ENCODE measurements at places on chromosomes 6 and 20.
A peak's percentile ranks its signal among the peaks of the same experiment; 100 is the strongest.

DNA sequence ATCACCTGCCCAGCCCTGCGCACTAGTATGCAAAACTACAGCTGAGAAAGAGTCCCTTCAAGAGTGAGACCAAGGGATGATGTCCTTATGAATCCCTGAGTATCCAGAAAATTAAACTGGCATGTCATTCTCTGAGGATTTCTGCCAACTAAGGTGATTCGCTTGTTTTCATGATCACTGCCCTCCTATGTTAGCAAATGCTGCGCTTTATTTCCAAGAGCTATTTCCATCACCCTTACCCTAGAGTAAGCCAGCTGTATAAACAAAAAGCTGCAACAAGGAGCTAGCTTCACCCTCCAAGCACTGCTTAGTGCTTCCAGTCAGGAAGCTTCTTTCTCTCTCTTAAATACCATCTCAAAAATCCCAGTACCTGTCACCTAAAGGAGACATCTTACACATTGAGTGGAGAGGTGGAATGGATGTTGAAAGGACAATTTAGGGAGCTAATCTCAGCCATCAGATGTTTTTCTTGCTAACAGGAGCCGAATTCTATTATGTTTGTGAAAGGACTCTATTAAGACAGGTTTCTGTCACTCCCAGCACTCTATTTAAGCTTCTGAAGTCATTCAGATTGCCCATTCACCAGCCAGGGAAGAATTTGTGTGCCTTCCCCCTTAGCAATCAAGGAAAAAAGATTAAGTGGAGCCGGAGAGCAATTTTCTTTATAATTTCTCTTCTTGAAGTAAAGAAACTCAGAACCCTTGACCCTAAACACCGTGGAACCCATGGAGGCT is 322.2 kb downstream of the NRN1 start:
- DNase-seq: no peak

DNA sequence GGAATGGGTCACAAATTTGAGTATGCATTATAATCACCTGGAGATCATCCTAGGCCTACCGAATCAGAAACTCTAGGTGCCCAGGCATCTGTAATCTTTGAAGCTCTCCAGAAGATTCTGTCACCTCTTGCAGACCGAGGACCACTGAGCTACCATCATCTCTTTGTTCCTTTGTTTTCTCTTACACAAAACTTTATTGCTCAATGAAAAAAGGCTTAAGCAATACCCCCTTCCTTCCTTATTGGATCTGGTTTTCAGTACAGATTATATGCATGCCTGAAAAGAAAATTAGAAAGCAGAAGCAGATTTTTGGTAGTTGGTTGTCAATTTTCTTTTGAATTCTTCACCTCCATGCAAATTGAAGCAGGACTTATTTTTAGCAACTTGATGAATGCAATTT is 31.3 kb downstream of the STX11 start:
- peak; percentile 94 for DNase-seq

GRCh38 chr6:21201637-21202350 is 391.8 kb upstream of the SOX4 start:
- DNase-seq: no peak

DNA sequence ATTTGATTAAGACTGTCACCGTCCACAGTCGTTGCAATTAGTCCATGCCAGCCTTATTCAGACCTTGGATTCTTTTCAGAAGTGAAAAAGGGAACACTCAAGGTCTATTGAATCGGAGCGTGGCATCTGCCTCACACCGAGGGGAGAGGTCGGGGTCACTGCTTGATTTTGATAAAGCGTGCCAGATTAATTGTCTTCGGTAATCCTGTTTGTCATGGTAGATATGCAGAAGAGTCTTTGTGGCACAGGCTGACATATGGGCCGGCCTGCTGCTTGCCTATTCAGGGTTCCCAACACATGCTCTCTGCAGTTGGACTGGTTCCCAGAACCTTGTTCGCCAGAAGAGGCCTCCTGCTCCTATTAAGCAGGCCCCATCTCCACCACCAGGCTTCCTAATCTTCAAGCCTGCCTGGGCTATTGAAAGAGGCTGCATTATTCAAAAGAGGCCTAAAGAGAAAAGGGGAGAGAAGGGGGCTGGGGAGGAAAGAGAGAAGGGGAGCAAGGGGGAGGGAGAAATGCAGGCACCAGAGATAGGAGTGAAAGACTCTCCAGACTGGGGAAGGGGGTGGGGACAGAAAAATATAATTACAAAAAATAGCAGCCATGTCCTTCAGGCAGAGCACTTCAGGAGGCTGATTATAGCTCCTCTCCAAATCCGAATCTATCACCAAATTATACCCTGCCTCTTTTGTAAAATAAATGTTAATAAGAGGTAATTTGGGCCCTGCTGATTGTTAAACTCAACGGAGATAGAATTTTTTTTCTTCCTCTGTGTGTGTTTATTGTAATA is 611.3 kb downstream of the HDGFL1 start:
- DNase-seq: no peak

DNA sequence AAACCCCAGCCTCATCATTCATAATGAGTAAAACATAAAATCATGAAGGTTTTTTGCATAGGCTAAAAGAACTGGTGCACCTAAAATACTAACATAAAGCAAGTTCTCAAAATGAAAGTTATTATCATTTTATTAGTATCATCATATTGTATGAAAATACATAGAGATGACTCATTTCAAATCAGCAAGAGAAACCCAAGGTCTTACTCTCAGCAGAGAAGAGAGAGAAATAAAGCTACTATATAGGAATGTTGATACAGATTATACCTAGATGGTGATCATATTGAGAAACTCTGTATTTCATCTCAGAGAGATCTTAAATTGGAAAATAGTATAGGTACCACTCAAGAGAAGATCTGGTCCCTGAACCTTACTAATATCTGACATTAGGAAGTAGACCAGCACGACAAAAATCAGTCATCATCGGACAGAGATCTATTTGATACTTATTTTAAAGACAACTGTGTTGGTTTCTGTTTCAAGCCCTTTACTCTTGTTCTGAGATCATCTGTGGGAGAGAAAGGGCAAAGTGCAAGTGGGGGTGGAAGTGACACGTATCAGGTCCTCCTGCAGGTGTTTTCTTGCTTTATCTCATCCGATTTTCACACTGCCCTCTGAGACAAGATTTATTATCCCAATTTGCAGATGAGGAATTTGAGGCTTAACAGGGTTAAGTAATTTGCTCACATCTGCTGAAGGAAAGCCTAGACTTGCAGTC is 532.3 kb downstream of the MAFB start:
- DNase-seq: no peak

- DNase-seq: no peak
Measured at GRCh38 chr6:72042088-72042487, 155.7 kb downstream of the RIMS1 start.

DNA sequence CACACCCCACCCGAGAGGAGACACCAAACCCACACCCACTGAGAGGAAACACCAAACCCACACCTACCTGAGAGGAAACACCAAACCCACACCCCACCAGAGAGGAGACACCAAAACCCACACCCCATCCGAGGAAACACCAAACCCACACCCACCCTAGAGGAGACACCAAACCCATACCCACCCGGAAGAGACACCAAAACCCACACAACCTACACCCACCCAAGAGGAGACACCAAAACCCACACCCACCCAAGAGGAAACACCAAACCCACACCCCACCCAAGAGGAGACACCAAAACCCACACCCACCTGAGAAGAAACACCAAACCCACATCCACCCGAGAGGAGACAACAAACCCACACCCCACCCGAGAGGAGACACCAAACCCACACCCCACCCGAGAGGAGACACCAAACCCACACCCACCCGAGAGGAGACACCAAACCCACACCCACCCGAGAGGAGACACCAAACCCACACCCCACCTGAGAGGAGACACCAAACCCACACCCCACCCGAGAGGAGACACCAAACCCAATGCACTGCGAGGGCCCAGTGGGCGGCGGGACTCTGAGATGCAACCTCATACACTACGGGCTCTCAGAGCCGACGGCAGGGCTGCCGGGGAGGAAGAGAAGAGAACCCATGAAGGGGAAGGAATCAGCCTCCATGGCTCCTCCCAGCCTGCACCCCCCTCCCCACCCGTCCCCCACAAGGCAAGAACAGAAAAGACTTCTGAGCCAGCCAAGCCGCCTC is 83.3 kb downstream of the TAF4 start:
- DNase-seq: no peak

GRCh38 chr6:72446430-72446829 is 175.4 kb upstream of the KCNQ5 start:
- no peak for DNase-seq

DNA sequence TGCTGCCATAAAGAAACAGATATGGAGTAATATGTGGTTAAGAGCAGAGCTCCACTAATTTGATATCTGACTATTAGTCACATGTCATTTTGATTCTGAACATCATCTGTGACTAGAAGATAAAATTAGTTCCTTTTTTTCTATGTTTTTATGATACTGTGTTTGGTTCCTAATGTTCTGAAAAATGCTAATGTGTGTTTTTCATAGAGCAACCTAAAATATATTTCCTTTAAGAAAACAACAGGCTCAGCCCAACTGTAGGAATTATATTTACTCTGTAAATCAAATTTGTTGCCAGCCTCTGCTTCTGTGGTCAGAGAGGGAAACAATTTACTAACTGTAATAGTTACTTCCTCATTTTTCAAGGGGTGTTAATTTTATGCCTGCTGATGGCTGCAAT is 33.3 kb upstream of the TXLNB start:
- DNase-seq: peak; percentile 57

DNA sequence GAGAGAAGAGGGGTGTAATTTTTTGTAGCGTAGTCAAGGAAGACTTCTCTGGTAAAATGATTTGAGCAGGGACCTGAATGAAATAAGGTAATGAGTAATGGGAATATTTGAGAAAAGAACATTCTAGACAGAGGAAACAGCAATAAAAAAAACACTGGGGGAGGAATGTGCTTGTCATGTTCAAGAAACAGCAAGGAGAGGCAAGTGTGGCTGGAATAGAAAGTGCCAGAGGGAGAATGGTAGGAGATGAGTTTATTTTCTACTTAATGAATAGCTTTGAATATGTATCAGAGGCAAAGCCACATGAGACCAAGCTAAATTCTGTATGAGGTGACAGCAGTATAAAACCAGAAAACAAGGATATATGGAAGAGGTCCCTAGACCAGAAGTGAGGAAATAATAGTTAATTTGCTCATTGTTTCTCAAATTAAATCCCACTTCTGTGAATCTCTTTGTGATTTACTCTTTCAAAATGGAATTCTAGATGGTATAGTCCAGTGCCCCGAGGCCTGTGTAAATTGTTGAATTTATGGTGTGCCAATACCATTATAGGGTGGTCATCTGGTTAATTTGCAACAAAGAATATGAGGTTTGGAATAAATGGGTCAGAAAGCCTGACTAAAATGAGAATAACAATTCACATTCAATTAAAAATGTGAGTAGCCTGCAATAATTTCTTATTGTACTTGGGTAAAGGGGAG is 170.2 kb downstream of the CDKAL1 start:
- no peak for DNase-seq

DNA sequence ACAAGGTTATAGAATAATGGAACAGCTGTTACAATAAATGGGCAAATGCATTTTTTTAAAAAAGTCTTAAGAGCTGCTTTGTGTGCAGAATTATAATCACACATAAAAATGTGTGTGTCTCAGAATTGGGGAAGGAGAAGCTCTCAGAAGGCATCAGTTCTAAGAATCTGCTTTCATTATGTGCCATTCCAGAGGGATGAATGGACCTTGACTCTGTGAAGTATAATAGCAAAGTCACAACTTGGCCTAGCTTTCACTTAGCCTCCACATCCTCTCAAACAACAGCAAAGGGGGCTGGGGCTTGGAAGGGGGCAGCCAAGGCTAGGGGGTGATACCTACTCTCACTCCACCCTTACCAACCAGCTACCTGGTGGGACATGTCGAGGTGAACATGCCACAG is 265.0 kb downstream of the CDC5L start:
- no peak for DNase-seq

DNA sequence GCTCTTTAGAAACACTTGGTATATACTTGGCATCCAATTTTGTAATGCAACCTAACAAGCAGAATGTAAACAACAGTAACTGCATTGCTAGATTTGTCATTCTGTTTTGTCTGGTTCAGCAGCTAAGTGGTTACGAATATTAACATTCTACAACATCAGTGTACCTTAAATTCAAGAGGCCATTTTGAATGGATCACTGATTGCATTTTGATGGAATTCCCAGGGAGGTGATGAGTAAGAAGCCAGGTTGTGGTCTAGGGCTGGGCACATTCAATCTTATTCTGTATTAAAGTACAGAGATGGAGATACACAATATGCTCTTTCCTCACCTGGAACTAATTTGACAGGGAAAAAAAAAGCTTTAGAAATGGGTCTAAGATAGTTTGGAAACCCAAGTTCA is 483.5 kb downstream of the PRKN start:
- no peak for DNase-seq

GRCh38 chr6:96340164-96340563 is 181.4 kb upstream of the UFL1 start:
- no peak for DNase-seq

DNA sequence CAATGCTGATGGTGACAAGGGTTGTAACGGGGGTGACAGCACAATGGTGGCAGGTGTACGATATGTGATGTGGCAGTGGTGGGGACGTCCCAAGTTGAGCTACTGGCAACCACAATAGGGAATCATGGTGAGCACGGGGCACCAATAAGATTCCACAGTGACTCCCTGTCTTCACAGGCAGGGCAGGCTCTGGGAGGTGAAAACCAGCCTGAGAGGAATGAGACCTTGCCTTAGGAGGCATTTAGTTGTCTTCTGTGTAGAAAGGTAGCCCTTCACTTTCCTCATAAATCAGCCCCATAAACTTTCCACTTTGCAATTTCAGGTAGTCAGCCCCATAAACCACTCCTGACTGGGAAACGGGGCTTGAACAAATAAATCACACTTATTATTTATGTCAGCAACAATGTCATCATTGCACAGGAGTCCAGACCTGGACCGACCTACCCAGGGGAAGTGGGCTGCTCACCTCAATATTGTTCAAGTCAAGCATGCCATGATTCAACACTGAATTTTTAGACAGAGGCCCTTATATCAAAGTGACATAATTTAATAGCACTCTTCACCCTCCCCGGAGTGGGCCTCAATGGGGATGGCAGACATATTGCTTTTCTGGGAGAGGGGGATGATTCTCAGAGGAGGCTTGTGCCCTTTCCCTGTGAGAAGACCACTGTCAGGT is 150.8 kb downstream of the CDC5L start:
- no peak for DNase-seq

- DNase-seq: no peak
Measured at GRCh38 chr6:135189344-135189743, 8.2 kb downstream of the MYB start.

GRCh38 chr20:50980851-50981713 is 22.5 kb downstream of the MOCS3 start:
- DNase-seq: peak; percentile 86

DNA sequence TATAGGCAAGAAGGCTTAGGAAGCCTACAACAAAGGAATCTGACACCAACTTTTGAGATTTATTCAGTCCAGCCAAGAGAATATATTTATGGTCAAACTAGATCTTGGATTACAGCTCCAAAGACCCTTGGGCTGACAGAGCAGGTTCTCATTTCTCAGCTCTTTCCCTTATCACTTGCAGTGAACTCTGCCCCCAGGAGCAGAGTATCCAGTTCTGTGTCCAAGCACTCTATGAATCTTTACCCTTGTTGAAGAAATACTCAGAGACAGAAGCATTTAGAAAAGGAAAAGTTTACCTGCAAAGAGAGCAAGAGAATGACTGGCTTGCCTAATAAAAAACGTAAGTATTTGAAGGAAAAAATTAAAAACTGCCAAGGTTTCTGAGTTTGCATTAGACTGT is 190.5 kb downstream of the SLC16A10 start:
- DNase-seq: no peak
